ENCODE measurements at places on chromosomes 13 and 19.

DNA sequence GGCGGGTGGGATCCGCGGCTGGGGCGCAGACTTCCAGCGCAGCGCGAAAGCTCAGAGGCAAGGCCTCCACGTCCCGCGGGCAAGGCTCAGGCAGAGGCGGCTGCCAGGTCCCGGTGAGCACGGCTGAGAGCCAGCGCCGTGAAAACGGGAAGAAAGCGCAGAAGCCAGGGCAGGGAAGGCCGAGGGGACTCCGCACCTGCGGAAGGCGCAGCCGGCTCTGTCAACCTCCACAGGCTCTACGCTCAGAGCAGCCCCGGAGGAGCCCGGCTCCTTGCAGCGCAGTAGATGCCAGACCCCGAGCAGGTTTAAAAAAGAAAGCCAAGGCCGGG is 131.0 kb downstream of the RNF17 start:
- H3K36me3 ChIP-seq = peaks cover 6% of the 10 kb centered on the region
- no peaks in the 10 kb centered on the region for H3K27me3 ChIP-seq
- DNase-seq = no peak
- H3K27ac ChIP-seq = no peak overlapping the region
- no peaks in the 10 kb centered on the region for H3K4me1 ChIP-seq
- H3K4me3 ChIP-seq = no peak overlapping the region

GRCh38 chr19:5016781-5017180 is 47.9 kb downstream of the KDM4B start:
- H3K36me3 ChIP-seq = no peaks in the 10 kb centered on the region
- H3K4me1 ChIP-seq = no peaks in the 10 kb centered on the region
- H3K27ac ChIP-seq = no peak overlapping the region
- H3K27me3 ChIP-seq = no peaks in the 10 kb centered on the region

DNA sequence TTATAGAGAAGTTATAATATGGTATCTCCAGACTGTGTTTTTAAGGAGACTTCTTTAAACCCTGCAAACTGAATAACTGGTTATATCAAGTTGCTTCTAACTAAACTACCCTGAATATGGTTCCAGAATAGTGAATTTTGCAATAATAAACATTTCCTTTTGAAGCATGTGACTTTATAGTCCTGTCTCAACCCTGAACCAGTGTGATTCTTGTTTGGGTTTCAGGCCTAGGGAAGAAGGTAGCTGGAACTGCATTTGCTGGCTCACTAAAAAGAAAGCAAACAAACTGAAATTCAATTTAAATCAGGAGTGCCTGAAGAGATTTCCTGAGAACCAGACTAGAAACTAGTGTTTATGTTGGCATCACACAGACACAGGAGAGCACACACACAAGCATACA is 4.9 kb downstream of the ARHGEF7 start:
- H3K27ac ChIP-seq = peak overlapping the region; percentile 32
- no peaks in the 10 kb centered on the region for H3K36me3 ChIP-seq
- peaks cover 2% of the 10 kb centered on the region for H3K4me1 ChIP-seq
- no peak overlapping the region for H3K4me3 ChIP-seq

DNA sequence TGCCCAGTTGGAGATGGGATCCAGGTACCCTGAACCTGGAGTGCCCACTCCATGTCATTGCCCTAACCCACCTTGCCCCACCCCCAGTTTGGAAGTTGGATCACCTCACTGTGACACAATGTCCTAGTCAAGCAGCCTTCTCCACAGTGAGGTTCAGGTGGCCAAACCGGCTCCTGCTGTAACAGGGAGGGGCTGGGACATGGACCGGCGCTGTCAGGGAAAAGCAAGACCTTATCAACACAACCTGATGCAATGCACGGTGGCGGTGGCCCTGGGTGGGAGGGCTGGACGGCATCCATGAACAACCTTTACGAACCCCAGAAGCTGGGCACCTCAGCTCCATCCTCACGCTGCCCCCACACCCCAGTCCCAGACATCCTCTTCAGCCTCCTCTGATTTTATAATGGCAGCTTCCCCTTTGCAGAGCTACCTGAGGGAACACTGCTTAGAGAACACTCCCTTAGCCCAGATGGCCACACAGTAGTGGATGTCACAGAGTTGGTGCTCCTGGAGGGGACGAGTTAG is 1.6 kb upstream of the KRTDAP start:
- no peak overlapping the region for H3K27ac ChIP-seq
- H3K27me3 ChIP-seq = no peaks in the 10 kb centered on the region
- no peaks in the 10 kb centered on the region for H3K36me3 ChIP-seq
- no peaks in the 10 kb centered on the region for H3K4me1 ChIP-seq
- H3K4me3 ChIP-seq = no peak overlapping the region

DNA sequence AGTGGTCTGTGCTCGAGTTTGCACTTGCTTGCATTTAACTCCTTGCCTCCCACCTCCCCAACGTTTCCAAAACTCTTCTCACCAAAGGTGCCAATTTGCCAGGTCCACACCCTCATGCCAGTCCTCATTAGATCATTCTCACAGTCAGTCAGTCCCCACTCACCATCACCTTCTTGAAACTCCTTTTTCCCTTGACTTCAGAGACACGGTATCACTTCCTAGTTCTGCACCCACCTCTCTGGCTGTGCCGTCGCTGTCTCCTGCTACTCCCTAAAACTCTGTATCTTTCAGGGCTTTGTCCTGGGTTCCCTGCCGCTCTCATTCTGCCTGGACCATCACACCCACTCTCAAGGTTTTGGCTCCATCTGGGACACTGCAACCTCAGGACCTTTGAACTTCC is 19.6 kb downstream of the OLFM2 start:
- H3K36me3 ChIP-seq = no peaks in the 10 kb centered on the region
- no peak overlapping the region for H3K4me3 ChIP-seq
- DNase-seq = no peak
- no peaks in the 10 kb centered on the region for H3K4me1 ChIP-seq

- no peak for DNase-seq
- H3K27me3 ChIP-seq = no peaks in the 10 kb centered on the region
- no peak overlapping the region for H3K4me3 ChIP-seq
- H3K27ac ChIP-seq = no peak overlapping the region
- no peaks in the 10 kb centered on the region for H3K4me1 ChIP-seq
Measured at GRCh38 chr13:41365631-41366030, 54.6 kb downstream of the NAA16 start.

DNA sequence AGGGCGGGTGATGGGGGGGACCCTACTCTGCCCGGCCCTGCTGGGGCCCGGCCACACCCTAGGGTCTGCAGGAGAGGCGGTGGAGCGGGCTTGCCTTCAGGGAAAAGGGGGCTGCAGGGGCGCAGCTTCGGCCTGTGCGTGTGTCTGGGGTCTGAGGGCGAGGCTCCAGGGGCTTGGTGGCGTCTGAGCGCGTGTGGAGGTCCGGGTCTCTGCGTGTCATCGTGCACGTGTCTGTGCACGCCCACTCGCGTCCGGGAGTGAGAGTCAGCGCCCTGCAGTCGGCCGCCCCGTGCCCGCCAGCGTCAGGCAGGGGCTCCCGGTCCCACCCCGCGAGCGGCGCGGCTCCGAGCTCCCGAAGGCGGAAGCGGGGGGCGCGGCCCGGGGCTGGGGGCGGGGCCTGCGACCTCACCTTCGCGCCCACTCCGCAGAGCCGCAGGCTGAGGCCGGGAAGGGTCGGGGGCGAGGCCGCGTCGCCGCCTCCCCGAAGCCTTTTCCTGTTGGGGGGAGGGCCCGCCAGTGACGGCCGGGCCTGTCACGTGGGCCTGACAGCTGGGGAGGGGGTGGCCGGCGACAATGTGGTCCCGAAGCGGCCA is at the start of gene ARHGAP45:
Gene ARHGAP45, plus strand, starts transcription at position 420 of the 593 bp plus-strand sequence. CDS start 239 bp downstream, outside the sequence.
- H3K27ac ChIP-seq = no peak within 1 kb of the TSS
- H3K36me3 ChIP-seq = no peaks in the 10 kb centered on the region
- no peak within 1 kb of the TSS for H3K4me3 ChIP-seq
- peak; percentile 83 for DNase-seq
- no peaks in the 10 kb centered on the region for H3K4me1 ChIP-seq
- H3K27me3 ChIP-seq = no peaks in the 10 kb centered on the region

DNA sequence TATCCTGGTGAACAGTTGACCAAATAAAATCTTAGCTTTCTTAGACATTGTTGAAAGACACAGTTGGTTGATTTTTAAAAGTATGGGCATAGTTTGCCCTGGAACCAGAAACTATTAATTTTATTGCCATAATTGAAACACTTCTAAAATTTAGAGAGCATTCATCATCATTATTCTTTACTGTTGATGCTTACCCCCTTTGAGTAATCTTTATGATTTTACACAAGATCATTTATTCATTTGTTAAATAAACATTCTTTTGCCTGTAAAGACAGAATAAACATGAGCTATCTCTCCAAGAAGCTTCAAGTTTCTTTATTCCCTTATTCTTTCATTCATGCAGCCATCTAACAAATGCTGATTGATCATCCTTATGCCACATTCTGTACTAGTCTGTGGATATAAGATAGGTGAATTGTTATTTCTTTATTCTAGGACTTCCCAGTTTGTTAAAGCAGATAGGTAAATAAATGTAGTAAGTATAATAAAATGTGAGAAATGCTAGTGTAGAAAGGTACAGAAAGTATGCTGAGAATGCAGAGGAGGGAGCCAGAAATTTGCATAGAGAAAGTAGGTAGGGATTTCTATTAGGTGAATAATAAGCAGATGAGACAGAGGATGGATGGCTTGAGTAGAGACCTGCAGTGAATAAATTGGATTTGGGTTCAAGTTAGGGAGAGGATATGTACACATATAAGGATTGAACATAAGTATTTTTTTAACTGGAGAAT is 8.2 kb downstream of the SERTM1 start:
- no peaks in the 10 kb centered on the region for H3K27me3 ChIP-seq
- no peak overlapping the region for H3K4me3 ChIP-seq
- H3K36me3 ChIP-seq = no peaks in the 10 kb centered on the region
- H3K27ac ChIP-seq = no peak overlapping the region
- DNase-seq = no peak
